ENCODE measurements at places on chromosomes 3 and 15. TPM values are rescaled to one million over a fixed set of nuclear protein-coding genes. Genes with fewer than 3 reads are reported as not detected.

The FOXL2 gene
- not detected for total RNA-seq

The MAP6D1 gene
- 0.70 TPM for total RNA-seq

The RLBP1 gene
- total RNA-seq = not detected

The KBTBD13 gene
- not detected for total RNA-seq

The TIMP4 gene
- total RNA-seq = not detected

The RBP2 gene
- not detected for total RNA-seq

The CYP19A1 gene
- not detected for total RNA-seq

The SLC27A2 gene
- 0.50 TPM for total RNA-seq

The C3orf70 gene
- 0.05 TPM for total RNA-seq

The AMIGO3 gene
- not detected for total RNA-seq

The FBXW12 gene
- total RNA-seq = not detected

The RBMS3 gene
- total RNA-seq = 0.16 TPM

The CILP gene
- 0.61 TPM for total RNA-seq

The CHRM5 gene
- total RNA-seq = 0.12 TPM

The PIGBOS1 gene
- total RNA-seq = 10.9 TPM

The EPB42 gene
- not detected for total RNA-seq

The AP3B2 gene
- not detected for total RNA-seq

The EFHB gene
- 0.68 TPM for total RNA-seq

The FHIT gene
- total RNA-seq = 3.3 TPM

The LAMB2 gene
- 0.75 TPM for total RNA-seq

Measured in natural killer cell (primary cell).